ENCODE measurements at places on chromosomes 5 and 9.

GRCh38 chr9:88106492-88106891, 31.8 kb downstream of the SPATA31C2 start:
- DNase-seq, result no peak

- no peak for DNase-seq
These were observed 26.8 kb downstream of the FREM1 start for GRCh38 chr9:14883310-14883944.

- DNase-seq, result no peak
These were observed 77.5 kb downstream of the GALNT10 start for GRCh38 chr5:154268073-154268472.

DNA sequence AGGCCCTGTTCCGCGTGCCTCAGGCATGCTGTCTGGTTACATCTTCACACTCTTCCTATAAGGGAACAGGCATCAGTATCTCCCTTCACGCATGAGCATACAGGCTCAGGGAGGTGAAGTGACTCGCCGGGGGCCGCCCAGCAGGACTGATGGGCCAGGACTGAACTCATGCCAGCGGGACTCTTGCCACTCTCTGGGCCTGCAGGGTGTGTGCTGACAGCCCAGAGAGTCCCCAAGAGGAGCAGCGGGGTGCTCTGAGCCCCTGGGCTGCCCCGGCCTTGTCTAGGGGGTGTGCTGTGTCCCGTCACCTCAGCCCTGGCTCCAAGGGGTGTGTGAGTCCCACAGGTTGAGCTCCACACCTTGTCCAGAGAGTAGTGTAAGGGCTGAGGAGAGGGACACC, 9.9 kb downstream of the KCNT1 start:
- DNase-seq, result no peak

- no peak for DNase-seq
These were observed 1053.5 kb downstream of the NR2F1-AS1 start for GRCh38 chr5:92527311-92528078.

GRCh38 chr5:133708331-133708850, 96.0 kb upstream of the FSTL4 start:
- DNase-seq, result no peak

GRCh38 chr9:120612218-120612617, 32.3 kb upstream of the CDK5RAP2 start:
- peak; percentile 14 for DNase-seq

DNA sequence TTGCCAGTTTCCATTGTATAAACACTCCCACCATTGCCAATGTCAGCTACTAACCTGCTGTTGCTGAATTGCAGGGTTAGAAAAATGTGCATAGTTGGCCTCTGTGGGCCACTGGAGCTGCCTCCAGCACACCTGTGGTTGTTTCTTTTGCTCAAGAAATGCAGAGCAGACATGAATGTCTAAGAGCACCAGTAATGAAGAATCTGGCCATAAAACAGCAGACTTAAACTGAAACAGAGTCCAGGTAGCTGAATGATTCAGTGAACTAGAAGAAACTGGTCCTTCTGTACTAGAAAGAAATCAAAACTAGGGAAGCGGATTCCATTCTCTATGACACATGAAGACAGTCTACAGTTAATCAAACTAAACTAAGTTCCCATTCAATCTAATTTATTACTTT, 48.2 kb downstream of the NUDT12 start:
- DNase-seq, result no peak

DNA sequence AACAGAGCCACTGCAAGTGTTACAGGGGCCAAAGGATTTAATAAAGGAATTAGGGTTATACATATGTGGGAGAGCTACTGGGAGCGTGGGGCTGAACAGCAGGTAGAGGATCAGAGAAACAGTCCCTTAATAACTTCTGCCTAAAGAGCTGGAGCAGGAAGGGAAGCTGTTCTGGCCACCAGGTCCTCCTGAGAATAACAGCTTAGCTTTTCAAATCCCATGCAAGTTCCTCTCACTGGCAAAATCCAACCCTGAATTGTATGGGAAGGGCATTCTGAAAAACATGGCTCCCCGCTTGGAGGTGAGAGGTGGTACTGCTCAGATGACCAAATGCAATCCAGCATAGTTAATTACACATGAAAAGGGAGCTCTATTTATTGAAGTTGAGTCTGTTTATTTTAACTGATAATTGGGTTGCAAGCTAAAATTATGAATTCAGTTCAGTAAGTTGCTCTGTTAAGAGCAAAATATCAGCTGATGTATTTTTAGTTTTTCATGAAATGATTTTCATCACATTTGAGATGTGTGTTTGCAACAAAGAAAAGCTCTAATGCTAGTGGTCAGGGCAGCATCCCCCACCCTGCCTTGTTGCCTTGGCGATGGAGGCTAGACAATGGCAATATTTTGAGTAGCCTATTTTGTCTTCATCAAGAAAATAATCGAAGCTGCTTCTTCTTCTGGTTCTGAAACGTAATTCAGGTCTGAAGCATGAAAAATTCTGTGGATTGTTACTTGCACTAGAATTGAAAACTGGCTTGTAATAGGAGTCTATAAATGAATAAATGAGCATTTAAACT, 58.4 kb upstream of the SH3GL2 start:
- no peak for DNase-seq

GRCh38 chr5:75550597-75550996, 38.9 kb downstream of the POLK start:
- DNase-seq, result no peak
